ENCODE measurements at places on chromosomes 16 and 17.

DNA sequence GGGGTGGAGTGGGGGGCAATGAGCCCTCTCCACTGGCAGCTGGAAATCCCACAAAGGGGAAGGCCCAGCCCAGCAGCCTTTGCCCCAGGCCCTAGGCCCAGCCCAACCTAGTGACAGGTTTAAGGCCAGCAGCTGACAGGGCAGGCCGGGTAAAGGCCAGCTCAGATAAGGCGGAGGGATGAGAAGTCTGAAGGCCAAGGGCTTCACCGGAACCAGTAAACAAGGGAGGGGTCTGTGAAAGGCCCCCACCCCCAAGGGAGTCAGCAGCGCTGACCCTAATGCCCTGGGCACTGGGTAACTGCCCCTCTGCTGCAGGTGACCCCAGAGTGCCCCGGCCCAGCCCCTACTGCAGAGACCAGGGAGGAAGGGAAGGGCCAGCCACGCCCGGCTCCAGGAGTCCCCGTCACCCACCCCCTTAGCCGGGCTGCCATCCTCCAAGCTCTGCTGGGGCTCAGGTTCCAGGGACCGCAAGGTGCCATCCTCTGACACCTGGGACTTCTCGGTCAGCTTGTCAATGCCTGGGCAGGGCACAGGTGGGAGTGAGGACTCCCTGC lies 17.5 kb downstream of the OTOP3 start:
- DNase-seq = no peak

- DNase-seq = no peak
Measured at GRCh38 chr17:44959821-44960531, 8.1 kb downstream of the C1QL1 start.

GRCh38 chr16:59047114-59047513 lies 313.0 kb upstream of the GOT2 start:
- DNase-seq = no peak

- no peak for DNase-seq
Measured at GRCh38 chr17:38509772-38510420, 81.6 kb downstream of the ARHGAP23 start.

- no peak for DNase-seq
Measured at GRCh38 chr17:9763643-9764042, 27.7 kb downstream of the DHRS7C start.

DNA sequence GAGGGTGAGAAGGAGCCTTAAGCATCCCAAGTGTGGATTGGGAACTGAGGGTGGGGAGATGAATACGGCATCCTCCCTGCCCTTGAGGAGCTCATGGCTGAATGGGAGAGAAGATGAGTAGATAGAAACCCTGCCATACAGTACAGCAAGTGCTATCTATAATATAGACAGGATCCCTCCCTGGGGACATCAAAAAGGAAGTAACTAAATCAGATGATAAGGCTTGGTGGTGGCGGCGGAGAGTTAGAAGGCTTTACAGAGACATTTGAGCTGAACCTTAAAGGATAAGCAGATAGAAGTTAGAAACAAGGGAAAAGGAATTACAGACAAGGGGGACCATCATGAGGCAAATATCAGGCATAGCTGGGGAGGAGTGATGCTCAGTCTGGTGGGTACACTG lies 67.5 kb upstream of the TMEM132E start:
- DNase-seq = no peak

- no peak for DNase-seq
Measured at GRCh38 chr16:56479469-56479868, 28.1 kb downstream of the OGFOD1 start.

GRCh38 chr16:58862334-58863021 lies 128.4 kb upstream of the GOT2 start:
- no peak for DNase-seq

DNA sequence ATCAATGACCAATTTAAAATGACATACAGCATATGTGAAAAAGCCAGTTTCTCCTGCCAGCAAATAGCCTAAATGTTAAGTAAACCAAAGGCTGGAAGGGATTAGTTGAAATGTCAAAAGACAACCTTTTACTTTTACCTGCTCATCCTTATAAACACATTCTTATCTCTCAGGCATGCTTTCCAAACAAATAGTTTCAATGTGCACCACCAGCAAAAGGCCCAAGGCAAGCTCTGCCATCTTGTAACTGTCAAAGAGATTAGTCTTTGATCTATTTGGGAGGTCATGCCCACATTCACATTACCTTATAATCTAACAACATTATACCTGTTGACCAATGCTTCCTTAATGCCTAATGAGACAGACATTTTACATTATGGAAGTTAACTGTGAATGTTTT lies 132.2 kb upstream of the NACA2 start:
- no peak for DNase-seq

DNA sequence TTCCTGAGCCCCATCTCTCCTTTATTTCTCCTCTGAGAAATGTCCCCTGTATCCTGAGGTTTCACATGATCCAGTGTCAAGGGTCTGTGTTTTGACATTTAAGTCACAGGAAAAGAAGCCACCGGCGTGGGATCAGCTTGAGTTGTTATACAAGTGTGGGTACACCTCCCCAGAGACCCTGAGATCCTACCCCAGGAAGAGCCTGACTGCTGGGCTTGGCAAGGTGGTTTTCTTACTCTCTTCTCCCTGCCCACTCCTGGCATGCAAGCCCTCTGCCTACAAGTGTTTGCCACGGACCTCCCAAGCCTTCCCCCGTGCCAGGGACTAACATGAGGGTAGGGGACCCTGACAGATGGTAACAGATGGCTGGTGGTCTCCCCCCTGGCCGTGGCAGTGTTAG lies 2.8 kb upstream of the ARHGAP27 start:
- DNase-seq = no peak

- no peak for DNase-seq
Measured at GRCh38 chr17:7237266-7237760, 1.9 kb downstream of the PHF23 start.

All from stimulated activated CD8-positive, alpha-beta memory T cell treated with anti-CD3 and anti-CD28 coated beads, Interleukin-4, amount 100 ng/mL, for 1 hour (primary cell).